Activated CD4-positive, alpha-beta T cell treated with anti-CD3 and anti-CD28 coated beads for 36 hours (primary cell): ENCODE measurements at places on chromosomes 5 and 9. TPM values are rescaled to one million over a fixed set of nuclear protein-coding genes. Genes with fewer than 3 reads are reported as not detected.

Gene PCDHGC4
- not detected for total RNA-seq

Gene CDH6
- total RNA-seq: not detected

Gene F2RL1
- 1.3 TPM for total RNA-seq

Gene INSL4
- total RNA-seq: not detected

Gene ANKRD18B
- total RNA-seq: 2.2 TPM

Gene OR13C3
- not detected for total RNA-seq

Gene NFIB
- total RNA-seq: not detected

Gene PRR16
- not detected for total RNA-seq

Gene SLC23A1
- 0.53 TPM for total RNA-seq

Gene ZMAT2
- 55.3 TPM for total RNA-seq

Gene HNRNPAB
- 258 TPM for total RNA-seq

Gene GRM6
- total RNA-seq: not detected

Gene TRIM36
- total RNA-seq: not detected

Gene SYNPO
- 0.11 TPM for total RNA-seq

Gene MAPK9
- 37.0 TPM for total RNA-seq

Gene SPATA31C1
- not detected for total RNA-seq

Gene ATP10B
- not detected for total RNA-seq

Gene SAXO1
- 0.11 TPM for total RNA-seq

Gene CCDC187
- total RNA-seq: not detected

Gene FOCAD
- 34.3 TPM for total RNA-seq

Gene ENHO
- total RNA-seq: not detected

Gene SUSD3
- total RNA-seq: 57.9 TPM

Gene C9
- not detected for total RNA-seq

Gene PCDHA7
- total RNA-seq: not detected

Gene TLX3
- not detected for total RNA-seq

Gene SLC1A3
- total RNA-seq: 0.16 TPM

Gene NTNG2
- 1.8 TPM for total RNA-seq

Gene DIAPH1
- 212 TPM for total RNA-seq
